Hindlimb muscle (tissue), 1 donor: ENCODE measurements at places on chromosomes 1 and 21.
A peak's percentile ranks its signal among the peaks of the same experiment; 100 is the strongest.

GRCh38 chr21:29849735-29850176 is 90.0 kb downstream of the GRIK1 start:
- DNase-seq: peak; percentile 53

- no peak for DNase-seq
Measured at GRCh38 chr1:225461533-225462428, 33.9 kb upstream of the LBR start.

DNA sequence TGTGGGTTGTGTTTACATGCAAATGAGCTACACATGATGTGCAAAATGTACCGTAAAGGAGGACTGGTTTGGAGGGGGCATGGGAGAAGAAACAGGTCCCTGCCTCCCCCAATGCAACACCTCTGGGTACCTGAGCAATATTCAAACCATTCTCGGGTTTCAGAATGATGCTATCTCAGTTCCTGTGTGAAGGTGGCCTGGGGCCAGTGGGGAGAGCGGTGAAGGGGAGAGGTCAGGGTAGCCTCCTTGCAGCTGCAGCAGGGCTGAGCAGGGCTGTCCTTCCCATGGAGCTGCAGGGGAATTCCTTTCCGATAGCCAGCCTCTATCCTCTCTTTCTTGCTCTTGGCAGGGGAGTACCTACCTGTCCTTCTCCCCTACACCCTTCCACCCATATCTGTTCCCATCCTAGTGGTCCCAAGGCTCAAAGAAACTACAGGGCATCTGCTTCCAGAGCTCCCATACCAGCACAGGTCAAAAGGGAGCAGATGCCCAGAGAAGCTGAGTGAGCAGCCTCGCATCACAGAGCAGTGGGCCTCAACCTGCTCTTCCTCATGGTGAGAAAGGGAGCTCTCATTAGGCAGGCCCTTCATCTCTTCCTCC is 11.9 kb downstream of the MEF2D start:
- DNase-seq: no peak

- DNase-seq: peak; percentile 92
Measured at GRCh38 chr1:27574871-27575831, 28.8 kb downstream of the AHDC1 start.

DNA sequence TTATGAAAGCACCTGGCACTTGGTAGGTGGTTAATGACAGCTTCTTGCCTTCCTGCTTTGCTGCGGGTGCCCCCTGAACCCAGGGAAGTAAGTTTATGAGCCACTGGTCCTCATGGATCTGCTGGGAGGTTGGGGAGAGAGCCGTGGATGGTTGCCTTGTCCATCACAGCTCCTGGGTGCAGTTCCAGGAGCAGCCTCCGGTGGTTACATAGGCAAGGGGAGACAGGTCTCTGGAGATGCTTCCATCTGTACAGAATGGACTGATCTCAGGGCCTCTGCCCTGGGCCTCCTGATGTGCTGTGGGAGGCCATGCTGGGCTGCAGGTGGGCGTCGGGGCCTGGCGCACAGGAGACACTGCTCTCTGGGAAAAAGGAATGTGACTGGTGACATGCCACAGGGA is 31.6 kb upstream of the ARHGEF10L start:
- no peak for DNase-seq

GRCh38 chr1:156387870-156388173 is 18.8 kb downstream of the RHBG start:
- DNase-seq: no peak

GRCh38 chr1:43293176-43293575 is 7.6 kb upstream of the TIE1 start:
- no peak for DNase-seq

DNA sequence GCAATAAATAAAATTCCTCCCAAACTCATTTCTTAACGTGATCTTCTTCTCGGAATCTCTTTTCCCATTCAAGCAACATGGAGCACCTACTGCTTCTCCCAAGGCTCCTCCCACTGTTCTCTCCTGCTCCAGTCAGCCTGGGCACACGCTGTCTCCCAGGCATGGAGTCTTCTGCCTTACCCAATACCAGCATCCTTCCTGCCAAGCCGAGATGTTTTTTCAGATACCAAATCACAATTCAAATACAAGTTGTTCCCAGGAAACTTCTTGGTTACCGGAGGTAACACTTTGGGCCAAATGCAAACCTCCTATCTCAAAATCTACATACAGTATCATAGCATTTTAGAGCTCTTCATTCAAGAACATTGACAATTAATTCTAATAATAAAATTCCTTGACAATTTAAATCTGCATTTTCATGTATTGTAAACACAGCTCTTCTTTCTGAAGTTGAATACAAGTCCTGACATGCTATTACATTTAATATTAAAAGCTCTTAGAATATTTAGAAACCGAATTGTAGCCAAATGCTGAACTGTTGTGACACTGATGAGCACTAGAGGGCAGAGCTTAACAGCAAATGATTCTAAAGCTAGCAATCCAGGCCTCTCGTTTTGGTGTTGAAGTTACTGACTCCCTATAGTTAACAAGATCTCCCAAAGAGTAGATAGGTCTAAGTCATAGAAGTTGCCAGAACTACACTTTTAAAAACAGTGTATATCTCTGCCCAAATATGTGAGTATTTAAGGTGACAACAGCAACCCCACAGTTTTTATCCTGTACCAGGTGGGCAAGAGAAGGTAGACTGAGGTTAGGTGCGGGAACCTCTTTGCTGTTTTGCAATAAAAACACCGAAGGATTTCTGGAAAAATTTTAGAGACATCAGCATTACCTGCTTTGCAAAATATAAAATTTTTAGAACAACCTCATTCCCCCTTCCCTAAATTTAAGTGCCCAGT is 52.3 kb downstream of the BCAR3 start:
- peak; percentile 62 for DNase-seq

DNA sequence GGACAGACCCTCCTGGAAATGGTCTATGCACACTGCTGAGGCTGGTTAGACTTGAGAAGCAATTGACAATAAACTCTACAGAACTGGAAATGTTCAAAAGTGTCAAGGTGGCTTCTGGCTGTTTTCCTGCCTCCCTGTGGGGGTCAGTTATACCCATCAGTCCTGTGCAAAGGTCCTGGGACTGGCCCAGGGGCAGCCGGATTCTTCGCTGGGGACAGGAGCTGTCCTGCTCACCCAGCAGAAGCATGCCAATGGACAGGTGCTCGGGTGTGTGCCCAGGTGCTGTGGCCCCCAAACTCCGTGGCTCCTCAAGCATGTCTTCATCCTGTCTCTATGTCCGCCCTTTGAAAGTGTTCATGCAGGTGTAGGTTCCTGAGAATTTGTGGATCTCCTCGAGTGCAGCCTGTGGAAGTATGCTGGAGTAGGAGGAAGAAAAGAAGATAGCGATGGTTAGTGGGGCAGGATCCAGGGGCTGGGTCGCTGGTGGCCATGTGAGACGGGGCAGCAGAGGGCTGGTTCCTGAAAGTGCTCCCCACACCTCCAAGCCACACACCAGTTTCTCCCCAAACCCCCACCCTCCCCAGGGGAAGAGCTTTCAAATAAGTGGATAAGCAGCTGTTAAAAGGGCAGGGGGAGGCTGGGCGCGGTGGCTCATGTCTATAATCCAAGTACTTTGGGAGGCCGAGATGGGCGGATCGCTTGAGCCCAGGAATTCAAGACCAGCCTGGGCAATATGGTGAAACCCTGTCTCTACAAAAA is 49.8 kb downstream of the DHRS3 start:
- DNase-seq: no peak

DNA sequence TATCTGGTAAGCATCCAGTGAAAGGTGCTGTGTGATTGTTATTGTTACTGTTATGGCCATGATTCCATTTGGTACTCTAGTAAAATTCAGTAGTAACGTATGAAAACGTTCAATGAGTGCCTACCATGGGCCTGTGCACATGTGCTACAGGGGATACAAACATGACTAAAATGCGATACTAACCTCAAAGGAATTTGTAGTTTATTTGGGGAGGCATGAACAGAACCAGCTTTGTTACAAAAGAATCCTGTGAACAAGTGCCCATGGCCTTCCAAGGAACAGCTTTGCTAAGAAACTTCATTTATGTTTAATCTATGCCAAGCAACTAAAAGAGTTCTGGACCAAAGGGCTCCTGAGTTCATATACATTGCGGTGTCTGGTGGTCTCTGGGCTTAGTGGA is 28.7 kb downstream of the PTGFR start:
- no peak for DNase-seq

DNA sequence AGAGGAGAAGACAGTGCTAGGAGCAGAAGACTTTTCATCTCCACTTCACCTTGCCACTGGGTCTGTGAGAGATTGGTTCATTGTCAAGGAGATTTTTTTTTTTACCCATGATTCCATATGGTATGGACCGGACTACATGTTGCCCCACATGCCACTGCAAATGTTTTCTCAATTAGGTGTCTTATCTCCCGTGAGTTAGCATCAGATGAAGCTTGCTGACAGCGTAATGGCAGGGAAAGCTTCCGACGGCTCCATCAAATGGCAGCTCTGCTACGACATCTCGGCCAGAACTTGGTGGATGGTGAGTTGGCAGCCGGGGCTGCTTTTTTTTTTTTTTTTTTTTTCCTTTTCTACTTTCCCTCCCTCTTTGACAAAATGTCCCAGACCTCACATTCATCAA is 217.2 kb upstream of the NFIA start:
- DNase-seq: no peak

DNA sequence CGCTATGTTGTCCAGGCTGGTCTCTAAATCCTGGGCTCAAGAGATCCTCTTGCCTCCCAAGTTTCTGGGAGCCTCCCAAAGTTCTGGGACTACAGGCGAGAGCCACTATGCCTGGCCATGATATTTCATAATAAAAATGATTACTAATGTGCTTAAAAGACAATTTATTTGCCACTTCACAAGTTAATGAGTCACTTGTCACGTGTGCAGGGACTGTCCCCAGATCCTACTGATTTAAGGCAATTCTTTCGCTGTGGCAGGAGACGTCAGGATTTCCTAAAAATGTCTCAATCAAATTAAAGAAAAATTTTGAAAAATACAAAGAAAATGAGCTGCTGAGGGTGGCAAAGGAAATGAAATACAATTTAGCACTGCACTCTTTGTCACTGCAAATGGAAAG is 43.5 kb downstream of the B3GALNT2 start:
- DNase-seq: no peak

GRCh38 chr1:109796484-109797302 is 33.0 kb upstream of the EPS8L3 start:
- DNase-seq: no peak

DNA sequence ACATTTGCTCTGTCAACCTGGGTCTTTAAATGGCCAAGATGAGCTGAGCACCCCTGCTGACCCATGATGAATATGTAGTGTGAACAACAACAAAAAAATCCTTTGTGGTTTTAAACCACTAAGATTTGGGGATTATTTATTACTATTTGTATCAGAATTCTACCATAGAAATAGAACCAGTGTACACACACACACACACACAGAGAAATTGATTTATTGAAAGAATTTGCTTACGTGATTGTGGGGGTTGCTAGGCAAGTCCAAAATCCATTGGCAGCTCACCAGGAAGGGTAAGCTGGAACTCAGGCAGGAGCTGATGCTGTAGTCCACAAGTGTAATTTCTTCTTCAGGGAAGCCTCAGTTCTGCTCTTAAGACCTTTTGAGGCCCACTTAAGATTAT is 82.5 kb upstream of the MAP1LC3C start:
- no peak for DNase-seq

GRCh38 chr1:244371242-244372141 is 80.2 kb downstream of the ADSS2 start:
- no peak for DNase-seq

DNA sequence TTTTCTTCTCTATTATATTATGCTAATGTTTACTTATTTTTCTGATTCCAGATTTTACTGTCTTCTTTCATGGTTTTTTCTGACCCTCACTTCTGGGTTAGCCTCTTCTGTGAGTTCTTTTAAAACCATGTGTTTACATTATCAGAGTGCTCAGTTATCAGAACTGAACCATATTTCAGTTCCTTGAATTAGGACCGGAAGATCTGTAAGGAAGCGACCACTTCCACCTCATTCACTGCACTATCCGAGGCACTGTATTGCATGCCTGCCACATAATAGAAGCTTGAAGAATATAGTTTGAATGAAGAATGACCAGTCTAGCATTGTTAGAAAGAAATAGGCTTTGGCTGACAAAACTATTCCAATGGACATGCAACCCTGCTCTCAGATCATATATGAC is 281.0 kb upstream of the DEPDC1 start:
- DNase-seq: no peak

DNA sequence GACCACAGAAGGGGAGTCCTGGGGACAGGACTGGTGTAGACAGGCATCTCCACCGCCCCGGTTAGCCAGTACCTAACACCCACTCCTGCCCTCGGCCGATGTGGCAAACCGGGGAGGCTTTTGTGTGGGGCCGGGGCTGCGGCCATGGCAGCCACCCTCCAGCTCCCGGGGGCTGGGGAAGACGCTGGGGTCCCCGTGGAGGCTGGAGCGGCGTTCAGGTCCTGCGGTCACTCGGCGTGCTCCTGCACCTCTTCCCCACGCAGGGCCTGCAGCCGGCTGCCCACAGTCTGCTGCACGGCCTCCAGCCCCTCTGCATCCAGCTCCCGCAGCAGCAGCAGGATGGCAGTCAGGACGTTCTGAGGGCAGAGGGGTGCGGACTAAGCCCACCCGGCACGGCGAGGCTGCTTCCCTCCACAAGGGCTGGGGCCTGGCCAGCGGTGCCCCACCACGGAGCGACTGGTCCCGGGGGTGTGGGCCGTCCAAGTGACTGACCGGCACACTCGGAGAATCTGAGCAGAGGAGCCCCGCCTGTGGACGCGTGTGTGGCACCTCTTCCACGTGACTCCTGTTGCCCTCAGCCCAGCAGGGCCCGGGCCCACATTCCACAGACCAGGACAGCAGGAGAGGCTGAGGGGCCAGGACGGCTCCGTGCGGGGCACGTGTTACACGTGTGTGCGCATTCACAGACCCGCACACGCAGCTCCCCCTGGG is 9.1 kb downstream of the CFAP410 start:
- no peak for DNase-seq

DNA sequence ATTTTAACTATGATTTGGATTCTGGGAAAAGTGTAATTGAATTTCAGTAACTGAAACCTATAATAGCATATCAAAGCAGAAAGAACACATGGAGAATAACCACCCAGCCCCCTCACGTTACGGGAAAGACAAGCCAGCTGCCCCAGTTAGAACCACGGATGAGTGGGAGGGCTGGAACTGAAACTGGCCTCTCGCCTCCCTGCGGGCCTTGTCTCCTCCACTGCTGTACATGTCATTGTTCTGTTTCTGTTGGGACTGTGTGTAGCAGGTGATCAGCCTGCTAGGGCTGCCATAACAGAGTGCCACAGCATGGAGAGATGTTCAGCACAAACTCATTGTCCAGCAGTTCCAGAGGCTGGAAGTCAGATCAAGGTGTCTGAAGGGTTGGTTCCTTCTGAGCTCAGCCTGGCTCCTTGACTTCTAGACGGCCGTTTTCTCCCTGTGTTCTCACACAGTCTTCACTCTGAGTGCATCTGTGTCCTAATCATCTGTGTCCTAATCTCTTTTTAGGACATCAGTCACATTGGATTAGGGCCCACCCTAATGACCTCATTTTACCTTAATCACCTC is 52.4 kb downstream of the MAP3K21 start:
- no peak for DNase-seq

DNA sequence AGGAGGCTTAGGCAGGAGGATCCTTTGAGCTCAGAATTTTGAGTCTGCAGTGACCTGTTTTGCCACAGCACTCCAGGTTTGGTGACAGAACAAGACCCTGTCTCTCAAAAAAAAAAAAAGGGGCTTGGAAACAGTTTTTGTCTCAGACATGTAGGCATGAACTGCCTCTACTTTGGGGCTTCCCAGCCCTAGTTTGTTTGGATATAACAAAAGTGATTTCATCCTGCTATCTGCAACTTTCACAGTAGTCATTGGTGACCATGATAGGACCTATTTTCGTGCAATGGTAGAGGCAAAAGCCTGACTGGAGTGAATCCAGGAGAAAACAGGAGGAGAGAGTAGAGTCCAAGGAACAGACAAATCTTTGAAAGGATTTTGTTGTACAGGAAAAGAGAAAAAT is 20.3 kb upstream of the EVI5 start:
- DNase-seq: no peak
